ENCODE measurements at places on chromosomes 2 and 18.
A peak's percentile ranks its signal among the peaks of the same experiment; 100 is the strongest.

- DNase-seq, result no peak
Observed at GRCh38 chr2:131042148-131042775, 51.0 kb downstream of the FAM168B start.

DNA sequence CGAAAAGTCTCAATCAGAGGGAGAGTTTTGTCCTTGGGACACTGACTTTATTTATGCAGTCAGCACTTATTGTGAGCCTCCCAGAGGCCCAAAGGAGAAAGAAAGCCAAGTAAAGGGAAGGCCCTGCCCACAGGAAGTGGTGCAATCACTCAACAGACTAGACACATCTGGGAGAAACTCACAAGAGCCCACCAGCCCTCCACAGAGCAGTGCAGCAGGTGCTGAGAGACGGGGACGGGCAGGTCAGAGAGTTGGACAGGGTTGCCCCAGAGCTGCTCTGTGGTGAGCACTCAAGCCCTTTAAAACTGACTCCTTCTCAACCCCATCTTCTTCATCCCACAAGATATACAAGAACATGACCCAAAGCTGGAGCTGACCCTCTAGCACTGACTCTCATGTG lies 96.0 kb downstream of the TFCP2L1 start:
- DNase-seq, result no peak

- no peak for DNase-seq
Observed at GRCh38 chr2:167475791-167476190, 587.5 kb downstream of the XIRP2 start.

GRCh38 chr2:105567996-105568494 lies 169.2 kb upstream of the FHL2 start:
- no peak for DNase-seq

- no peak for DNase-seq
Observed at GRCh38 chr2:221517696-221518151, 54.4 kb downstream of the EPHA4 start.

GRCh38 chr2:76998152-76998551 lies 524.0 kb downstream of the LRRTM4 start:
- DNase-seq, result no peak

DNA sequence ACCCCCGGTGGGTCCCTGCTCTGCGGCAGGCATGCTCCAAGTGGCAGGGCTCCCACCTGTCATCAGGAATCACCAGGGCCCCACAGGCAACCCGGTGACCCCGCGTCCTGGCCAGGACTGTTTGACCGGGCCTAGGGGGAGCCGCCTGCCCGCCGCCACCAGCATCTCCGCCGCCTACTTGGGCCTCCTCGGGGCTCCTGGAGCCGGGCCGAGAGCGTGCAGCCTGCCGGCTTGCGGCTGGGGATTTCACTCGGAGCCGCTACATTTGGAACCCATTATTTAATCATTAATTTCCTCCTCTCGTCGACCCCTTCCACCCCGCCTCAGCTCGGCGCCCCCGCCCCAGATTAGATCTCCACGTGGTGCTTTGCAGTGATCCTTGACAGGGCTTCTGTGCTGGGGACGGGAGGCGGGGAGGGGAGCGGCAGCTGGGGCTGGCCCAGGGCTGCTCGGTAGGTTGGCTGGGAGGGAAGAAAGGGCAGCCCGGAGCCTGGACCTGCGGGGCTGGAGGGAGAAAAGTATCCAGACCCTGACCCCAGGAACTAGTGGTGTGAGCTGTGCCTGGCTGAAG lies 295.4 kb downstream of the CYP26B1 start:
- no peak for DNase-seq

- DNase-seq, result no peak
Observed at GRCh38 chr2:119371111-119371510, 4.3 kb downstream of the DBI start.

DNA sequence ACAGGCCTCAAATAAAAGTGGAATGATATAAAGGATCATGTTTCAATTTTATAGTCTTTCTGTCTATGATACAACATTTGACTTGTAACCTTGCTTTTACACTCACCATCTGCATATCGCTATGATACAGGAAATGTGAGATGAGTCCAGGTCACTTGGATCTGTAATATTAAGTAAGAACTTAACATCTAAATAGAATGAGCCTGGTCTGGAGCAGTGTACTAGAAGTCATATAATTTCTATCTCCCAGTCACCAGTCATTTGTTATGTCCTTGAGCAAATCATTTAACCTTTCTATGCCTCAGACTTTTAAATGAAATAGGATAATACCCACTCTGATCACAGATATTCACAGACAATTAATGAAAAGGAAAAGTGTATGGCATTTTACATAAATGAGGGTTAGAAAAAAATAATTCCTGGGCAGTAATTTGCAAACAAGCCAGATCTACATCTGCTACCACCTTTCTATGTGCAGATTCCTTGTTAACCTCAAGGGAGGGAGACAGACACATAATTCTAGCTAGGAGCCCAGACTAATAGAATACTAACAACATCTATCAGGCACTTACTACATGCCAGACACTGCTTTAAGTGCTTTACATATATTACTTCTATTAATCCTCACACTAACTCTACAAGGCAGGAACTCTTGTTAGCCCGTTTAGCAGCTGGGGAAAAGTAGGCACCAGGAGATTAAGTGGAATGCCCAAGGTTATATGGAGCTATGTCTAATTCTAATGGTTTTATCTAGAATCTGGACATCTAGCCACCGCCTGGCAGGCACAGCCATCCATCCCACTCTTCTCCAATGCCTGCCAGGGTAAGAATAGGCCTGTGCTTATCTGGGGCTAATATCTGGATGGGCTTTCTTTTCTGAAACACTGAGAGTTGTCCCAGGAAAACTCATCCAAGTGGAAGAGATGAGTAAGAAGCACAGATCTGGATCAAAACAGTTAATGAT lies 313.6 kb upstream of the CDH20 start:
- peak; percentile 32 for DNase-seq

- no peak for DNase-seq
Observed at GRCh38 chr2:50772607-50773006, 259.3 kb downstream of the NRXN1 start.

DNA sequence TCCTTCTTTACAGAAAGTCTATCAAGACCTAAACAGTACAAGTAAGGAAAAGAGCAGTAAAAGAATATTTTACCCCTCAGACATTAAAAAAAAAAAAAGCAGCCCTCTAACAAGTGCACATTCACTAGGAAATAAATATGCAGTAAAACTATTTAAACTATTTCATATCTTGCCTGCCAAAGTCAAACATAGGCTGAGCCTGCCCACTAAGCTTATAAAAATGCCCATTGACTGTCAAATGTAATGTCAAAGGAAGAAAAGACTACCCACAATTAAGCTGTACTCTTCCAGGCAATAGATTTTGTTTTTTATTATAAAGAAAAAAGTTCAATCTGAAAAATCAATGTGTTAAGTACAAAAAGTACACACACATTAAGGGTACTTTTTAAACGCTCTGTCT lies 11.8 kb downstream of the ALS2 start:
- no peak for DNase-seq

DNA sequence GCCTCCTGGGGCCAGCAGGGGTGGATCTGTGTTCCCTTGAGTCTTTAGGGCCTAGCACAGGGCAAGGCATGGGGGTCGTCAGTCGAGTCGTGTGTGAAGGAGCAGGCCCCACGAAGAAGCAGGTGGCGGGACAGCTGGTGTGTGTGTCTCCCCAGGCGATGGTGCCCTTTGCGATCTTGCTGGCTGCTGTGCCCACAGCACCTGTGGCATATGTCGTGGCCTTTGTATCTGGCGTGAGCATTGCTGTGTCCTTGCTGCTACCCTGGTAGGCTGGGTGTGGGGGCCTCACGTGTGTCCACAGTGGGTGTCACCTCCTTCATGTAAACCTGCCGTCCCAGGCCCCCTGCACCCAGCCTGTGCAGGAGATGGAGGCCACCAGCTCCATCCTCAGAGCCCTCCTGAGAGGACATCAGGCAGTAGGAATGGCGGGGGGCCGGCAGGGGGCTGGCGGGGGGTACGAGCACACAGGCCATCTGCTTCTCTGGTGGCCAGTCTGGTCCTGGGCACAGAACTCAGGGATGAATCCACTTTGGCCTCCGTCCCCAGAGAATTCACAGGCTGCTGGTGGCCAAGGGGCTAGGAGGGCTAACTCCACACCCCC lies 13.2 kb downstream of the MFSD2B start:
- peak; percentile 35 for DNase-seq

All from NCI-H524 (cell line).